Prostate gland (tissue), 2 donors: ENCODE measurements at places on chromosomes 3 and 15.

GRCh38 chr3:119812491-119813058, 30.7 kb downstream of the NR1I2 start:
- DNase-seq: no peak

GRCh38 chr15:71114066-71114680, 1.1 kb upstream of the THSD4 start:
- DNase-seq: no peak

- no peak for DNase-seq
Observed at GRCh38 chr3:98095882-98096281, 8.9 kb downstream of the OR5AC2 start.

DNA sequence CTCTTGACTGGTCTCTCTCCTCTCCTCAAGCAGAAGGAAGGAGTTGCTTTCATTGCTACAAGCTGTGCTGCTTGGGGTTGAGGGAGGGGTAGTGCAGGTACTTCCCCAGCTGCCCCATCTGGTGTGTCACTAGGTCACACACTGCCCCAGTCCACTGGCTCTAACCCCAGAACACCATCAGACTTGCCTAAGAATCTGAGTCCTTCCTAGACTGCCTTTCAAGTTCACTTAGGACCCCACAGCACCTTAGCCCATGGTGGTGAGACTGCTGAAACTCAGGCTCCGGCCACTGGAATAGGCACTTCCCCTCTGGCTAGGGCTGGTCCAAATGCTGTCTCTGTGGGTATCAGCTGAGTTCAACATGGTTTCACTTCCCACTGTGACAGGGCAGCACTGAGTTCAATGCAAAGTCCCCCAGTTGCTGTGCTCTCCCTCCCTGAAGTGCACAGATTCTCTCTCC, 279.7 kb upstream of the GOLGA6L4 start:
- DNase-seq: no peak

DNA sequence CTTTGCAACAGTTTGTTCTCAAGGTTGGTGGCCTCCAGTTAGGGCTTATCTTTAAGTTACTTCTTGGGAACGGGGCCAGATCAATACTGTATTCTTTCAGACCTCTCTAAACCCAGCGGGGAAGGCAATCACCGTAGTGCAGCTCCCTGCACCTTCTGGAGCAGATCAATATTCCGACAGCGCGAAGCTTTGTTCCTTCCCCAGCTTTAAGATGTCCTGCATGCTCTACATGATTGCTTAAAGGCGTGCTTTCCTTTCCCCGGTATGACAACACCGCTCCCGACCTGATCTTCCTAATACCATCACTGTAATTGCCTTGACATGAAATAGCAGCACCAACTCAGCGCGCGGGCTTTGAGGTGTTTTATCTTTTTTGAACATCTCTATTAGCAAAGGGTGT, 755.2 kb downstream of the NR2F2 start:
- no peak for DNase-seq

DNA sequence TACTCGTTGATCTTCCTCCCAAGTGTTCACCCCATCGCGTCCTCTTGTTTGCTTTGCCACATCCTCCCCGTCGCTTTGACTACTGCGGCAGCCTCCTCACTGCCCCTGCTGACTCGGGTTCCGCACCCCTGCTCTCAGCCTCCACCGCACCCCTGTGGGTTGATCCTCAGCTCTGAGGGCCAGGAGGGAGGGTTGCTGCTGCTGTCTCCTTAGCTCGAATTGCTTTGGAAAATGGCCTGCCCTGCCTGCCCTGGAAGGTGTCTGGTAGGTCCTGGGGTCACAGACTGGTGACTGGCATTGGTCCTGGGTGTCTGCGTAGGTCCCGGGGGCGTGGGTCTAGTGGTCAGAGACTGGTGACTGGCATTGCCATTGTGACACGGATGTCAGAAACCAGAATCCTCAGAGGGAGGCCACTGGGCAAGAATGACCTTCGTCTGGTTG, 9.4 kb downstream of the MUC4 start:
- no peak for DNase-seq

- DNase-seq: no peak
Observed at GRCh38 chr3:74613060-74613459, 1.4 kb downstream of the CNTN3 start.

DNA sequence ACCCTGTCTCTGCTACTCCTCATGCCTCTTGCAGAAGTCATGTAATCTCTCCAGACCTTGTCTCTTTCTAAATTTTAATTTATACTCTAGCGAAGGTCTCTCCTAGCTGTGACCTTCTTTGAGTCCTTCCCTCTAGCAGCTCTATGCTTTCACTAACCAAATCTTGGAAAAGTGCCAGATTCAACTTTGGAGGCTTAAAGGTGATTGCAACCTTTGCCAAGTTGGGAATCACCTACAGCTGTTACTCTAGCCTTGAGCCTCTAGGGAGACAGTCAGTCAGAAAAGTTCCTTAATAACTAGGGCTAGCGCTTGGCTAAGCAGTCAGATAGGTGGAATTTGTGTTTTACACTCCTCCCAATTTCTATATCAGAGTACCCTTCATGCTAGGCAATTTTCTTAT, 46.1 kb upstream of the ABI3BP start:
- no peak for DNase-seq

DNA sequence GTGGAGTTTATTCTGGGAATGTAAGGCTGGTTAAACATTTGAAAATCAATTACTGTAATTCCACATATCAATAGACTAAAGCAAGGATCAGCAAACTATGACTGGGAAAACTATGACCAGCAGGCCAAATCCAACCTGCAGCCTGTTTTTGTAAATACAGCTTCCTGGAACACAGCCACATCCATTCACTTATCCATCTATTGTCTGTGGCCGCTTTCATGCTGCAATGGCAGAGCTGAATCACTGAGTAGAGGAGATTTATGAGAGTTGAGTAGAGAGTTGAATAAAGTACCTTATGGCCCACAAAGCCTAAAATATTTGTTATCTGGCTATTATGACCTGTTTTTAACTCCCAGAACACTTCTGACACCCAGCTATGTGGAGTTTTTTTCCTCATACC, 12.2 kb downstream of the MYLK start:
- DNase-seq: no peak

GRCh38 chr3:153372326-153372725, 210.3 kb downstream of the RAP2B start:
- DNase-seq: no peak

GRCh38 chr15:27701956-27702355, 397.2 kb downstream of the OCA2 start:
- no peak for DNase-seq

GRCh38 chr15:101009176-101009575, 90.0 kb downstream of the LRRK1 start:
- no peak for DNase-seq
